NCI-H524 treated with DMSO at 0.1 percent for 48 hours (cell line): ENCODE measurements at places on chromosomes 3 and 15.

DNA sequence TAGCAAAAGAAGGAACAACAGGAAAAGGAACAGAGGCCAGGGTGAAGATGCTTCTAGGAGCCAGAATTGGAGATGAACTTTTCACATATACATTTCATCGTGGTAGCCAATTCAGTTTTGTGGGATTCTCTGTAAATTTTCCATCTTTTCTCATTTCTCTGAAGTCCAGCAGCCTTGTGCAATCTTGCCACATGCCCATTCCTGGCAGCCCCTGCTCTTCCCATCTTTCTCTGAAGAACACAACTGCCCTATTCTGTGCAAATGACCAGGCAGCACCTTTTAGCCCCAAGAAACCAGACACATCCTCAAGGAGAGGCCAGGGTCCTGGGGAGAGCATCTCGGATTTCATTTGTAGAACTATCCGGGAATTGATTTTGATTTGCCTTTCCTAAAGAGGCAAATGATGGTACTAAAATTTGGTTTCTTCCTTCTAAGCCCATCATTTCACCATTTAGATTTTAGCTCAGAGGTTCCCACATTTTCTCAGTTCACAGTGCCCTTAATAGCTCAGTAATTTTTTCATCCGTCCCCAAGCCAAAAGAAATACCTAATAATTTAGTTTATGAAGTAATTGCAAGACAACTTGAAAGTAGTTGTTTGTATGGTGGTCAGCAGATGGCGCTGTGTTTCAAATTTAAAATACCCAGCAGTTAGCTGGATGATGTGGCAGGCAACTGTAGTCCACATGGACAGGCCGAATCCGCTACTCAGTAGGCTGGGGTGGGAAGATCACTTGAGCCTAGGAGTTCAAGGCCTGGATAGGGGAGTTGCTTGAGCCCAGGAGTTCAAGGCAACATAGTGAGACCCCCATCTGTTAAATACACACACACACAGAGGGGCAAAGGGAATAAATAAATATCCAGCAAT is 61.3 kb upstream of the ACKR4 start:
- DNase-seq = no peak

GRCh38 chr3:58868097-58868779 is 181.6 kb downstream of the CFAP20DC start:
- DNase-seq = no peak

DNA sequence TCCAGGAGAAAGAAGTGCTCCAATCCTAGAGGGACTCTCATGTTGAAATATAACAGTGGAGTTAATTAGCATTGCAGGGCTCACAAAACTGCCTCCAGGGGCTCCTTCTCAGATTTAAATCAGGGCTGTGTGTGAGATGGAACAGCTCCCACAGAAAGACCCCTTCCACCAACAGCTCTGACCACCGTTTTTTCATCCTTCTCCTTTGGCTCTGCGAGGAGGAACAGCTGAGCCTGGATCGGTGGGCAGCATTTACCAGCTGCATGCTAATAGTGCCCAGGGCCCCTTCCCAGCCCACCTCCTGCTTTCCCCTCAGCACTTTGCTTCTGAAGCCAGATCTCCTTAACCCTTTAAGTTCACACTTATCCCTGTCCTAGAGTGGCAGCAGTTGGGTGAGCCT is 119.2 kb upstream of the UBE2E1 start:
- DNase-seq = no peak

- DNase-seq = no peak
These were observed 5.8 kb downstream of the TASOR start for GRCh38 chr3:56677286-56677685.

GRCh38 chr3:52126036-52126435 is 28.2 kb downstream of the POC1A start:
- no peak for DNase-seq

DNA sequence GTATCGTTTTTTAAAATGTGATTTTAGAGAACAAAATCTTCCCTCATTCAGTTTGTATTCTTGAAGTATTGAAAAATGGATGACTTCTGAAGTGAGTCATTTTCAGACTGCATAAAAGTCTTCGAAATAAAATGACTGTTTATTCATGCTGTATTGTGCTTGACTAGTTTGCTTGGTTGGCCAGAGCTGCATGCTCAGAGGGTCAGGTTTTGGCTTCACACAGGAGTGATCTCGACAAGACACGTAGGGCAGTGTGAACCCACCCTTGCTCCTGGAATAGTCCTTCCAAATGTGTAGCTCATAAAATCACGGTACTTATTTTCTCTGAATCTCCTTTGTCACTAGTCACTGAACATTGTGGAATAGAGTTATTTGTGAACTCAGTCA is 73.3 kb downstream of the FNDC3B start:
- DNase-seq = no peak

DNA sequence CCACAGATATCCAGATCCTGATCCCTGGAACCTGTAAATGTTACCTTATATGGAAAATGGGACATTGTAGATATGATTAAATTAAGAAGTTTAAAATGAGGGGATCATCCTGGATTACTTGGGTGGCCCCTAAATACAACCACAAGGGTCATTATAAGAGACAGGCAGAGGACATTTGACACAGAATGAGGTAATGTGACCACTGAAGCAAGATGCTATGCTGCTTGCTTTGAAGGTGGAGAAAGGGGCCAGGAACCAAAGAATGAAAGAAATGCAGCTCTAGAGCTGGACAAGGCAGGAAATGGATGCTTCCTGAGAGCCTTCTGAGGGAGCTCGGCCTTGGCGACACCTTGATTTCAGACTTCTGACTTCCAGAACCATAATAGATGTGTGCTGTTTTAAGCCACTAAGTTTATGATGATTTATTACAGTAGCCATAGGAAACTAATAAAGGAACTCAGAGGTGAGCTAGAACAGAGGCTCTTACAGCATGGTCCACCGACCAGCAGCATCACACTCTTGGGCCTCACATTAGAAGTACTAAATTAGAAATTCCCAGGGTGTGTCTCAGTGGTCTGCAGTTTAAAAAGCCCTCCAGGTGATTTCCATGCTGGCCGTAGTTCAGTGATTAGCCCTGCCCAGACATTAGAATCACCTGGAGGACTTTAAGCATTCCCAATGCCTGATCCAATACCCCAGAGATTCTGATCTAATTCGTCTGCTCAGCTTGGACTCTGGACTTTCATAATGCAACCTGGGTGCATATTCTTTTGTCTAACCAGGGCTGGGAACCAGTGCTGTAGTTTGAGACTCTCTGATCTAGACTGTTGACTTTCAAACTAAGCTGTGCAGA is 7.5 kb downstream of the COLQ start:
- no peak for DNase-seq

GRCh38 chr3:149333176-149333859 is at the start of gene TM4SF18:
TSS of gene TM4SF18 (minus strand) at chr3:149333636. CDS start at chr3:149333382, 254 bp downstream.
- DNase-seq = no peak

- no peak for DNase-seq
These were observed 38.7 kb downstream of the ZBTB38 start for GRCh38 chr3:141407047-141407446.

DNA sequence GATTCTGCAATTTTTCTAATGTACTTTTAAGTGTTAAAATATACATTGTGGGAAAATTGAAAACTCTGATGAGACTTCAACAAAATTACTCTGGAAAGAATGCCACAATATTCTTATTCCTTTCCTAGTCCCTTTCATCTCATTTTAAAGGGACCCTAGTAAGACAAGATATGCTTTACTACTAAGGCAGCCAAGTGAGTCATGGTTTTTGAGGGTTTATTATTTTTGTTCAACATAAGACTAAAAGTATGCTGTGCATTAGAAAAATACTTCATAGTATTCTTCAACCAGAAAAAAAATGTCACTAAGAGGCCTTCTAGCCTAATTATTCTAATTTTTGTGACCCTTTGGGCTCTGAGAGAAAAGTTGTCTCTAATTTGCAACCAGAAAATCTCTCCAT is 7.4 kb downstream of the IL12A start:
- DNase-seq = no peak

DNA sequence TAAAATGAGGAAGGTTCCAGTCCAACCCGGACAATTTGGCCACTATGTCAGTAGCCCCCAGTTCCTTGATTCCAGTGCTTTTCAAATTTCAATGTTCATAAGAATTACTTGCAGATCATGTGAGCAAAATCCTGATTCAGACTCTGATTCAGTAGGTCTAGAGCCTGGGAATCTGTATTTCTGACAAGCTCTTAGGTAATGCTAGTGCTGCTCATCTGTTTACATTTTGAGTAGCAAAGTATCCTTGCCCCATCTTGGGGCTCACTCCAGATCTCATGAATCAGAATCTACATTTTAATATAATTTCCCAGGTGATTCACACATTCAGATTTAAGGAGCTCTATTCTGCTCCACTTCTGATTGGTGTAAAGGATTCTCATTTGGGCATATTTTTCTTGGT is 142.0 kb downstream of the NAALADL2 start:
- DNase-seq = no peak

- DNase-seq = no peak
These were observed 426.5 kb upstream of the RASGRP1 start for GRCh38 chr15:38991126-38991525.

DNA sequence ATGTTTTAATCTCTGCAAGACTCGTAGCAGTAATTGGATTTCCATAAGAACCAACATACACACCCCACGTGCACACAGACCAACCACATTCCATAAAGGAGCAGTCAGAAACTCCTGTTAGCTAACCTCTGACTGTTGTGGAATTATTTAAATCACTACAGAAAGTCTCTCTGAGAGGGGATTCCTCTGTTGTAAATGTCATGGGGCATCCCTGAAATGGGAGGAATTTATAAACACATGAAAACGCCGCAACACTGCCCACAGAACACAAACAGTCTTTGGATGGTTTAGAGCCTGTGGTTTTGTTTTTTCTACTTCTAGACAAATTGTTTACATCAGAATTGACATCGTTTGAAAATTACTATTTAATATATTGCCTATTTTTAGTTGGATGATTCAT is 740.1 kb upstream of the GRM7 start:
- no peak for DNase-seq
